ENCODE measurements at places on chromosomes 2 and 18.

DNA sequence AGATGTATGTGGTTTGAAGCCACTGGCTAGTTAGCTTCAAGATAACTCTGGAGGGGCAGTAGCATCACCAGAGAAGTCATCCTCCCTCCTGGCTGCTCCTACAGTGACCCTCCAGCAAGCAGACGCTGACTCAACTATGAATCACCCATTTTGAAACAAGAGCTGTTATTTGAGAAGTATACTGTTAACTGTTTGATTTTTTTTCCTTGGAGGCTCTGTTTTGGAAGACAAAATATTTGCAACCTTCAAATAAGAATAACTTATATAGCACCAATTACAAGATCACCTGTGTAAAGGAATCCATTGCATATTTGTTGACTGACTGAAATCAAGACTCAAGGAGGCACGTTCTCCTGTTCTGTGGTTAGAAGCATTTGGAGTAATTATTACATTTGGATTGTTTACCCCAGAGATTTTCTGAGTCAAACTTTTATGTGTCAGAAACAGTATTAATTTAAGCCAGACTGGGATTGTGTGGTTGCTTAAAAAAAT is 313.8 kb downstream of the MTX2 start:
- no peak for DNase-seq

GRCh38 chr2:133655610-133656009 is 87.3 kb upstream of the NCKAP5 start:
- no peak for DNase-seq

DNA sequence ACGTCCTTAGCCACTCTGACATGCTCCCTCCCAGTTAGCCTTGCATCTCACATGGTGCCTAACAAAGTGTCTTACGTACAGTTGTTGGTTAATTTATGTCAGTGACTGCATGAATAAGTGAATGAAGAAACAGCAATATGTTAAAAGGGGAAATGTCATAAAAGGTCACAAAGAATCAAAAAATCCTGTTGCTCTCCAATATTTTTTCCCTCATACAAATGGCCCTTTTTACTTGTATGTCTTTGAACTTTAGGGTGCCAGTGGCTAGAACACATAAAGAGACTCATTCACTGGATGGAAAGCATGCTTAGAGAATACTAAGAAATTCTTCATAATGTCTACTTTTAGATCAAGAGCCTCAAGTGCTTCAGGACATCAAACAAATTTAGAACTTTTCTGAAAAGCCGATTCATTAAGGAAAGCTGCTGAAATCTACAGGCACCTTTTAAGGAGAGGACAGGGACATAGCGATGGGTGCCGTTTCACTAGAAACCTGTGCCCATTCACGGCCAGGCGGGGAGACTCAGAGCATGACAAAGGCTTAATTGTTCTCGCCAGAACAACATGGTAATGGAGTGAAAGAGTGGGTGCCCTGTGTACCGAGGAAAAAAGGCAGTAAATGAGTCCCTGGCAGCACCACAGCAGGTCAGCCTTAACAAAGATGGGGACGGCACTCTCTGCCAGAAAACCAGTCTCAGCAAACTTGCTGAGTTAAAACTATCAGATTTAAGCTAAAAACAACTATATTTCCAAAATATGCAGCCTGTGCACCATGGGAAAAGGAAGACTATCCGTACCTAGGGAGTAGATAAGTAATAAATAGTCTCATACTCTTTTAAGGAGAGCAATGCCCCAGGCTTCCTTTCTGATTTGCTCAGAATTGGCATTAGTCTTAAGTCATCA is 71.6 kb upstream of the SPTBN1 start:
- DNase-seq: no peak

GRCh38 chr18:33812186-33812585 is 234.2 kb downstream of the ASXL3 start:
- no peak for DNase-seq

DNA sequence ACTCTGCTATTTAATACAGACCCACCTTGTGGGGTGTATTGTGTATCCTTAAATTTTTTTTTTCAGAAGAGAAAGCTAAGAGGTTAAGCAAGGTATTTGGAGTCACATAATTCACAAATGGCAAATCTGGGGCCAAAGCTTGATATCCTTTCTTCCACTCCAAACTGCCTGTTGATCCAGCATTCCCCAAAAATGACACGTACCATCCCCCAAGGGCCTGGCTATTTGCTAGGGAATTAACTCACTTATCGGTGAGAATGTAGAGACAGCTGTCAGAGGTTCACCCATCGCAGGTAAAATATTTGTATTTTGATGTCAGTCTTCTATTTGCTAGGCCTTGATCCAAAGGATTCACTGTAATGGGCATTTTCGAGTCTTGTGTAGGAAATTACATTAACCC is 103.6 kb upstream of the FZD7 start:
- no peak for DNase-seq

GRCh38 chr2:30315391-30316063 is 84.2 kb downstream of the LBH start:
- no peak for DNase-seq

GRCh38 chr2:212752730-212753351 is 214.2 kb upstream of the ERBB4 start:
- no peak for DNase-seq

DNA sequence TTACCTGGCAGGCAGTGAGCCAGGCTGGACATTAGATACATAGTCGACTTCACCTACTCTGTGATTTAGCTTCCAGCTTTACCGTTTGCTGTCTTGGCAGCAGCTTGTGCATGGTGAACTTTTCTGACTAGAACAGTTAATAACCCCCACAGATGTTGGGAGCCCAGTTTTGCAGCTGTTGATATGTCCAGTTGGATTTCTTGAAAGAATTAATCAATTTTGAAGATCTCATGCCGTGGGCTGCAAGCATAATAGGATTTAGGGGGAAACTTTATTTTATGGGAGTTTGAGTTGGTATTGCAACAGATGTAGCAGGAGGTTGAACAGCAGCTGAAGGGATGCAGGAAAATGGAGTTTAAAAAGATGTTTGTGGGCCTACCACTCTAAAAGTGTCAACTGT is 13.8 kb downstream of the MYO1B start:
- no peak for DNase-seq

GRCh38 chr2:172953970-172954852 is 121.4 kb upstream of the MAP3K20 start:
- DNase-seq: no peak

DNA sequence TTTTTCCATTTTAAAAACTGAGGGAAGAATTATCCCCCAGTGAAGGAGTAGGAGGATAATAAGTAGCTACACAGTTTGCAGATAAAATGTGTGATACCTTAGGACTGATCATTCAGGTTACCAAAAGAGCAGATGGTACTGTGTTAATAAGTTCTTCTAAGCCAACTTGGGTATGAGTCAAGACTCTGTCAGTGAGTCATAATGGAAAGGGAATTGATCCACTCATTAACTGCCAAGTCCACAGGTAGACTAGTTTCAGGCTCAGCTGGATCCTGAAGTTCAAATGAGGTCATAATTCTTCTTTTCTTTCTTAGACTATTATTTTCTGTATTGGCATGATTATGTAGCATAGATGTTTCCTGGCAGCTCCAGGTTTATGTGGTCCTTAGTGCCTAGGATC is 142.4 kb upstream of the ALPP start:
- DNase-seq: no peak

- no peak for DNase-seq
Measured at GRCh38 chr2:75077909-75078308, 119.5 kb downstream of the POLE4 start.

DNA sequence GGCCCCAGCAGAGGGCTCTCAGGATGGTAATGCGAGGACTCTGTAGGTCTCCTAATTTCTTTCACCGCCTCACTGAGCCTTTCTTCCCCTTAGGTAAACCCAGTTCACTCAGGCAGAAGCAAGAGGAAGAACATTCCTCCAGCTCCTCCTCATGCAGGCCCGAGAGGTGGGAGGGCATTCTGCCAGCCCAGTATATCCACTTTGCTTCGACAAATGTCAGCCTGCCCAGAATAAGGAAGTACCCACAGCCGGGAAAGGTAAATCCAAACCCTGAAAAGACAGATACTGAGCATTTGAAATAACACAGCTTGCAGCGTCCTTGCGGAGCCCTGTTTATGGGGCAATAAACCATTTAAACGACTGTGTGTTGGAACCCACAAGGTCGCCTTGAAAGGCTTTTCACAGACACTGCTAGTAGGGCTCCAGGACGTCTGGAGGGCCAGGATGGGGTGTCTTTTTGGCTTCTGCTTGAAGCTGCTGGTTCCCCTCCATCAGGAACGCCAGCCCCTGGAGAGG is 63.0 kb upstream of the STPG4 start:
- DNase-seq: no peak
